ENCODE measurements at places on chromosomes 5 and 9.

- DNase-seq = no peak
Measured at GRCh38 chr5:40502736-40503135, 177.0 kb upstream of the PTGER4 start.

- no peak for DNase-seq
Measured at GRCh38 chr5:172180936-172181335, 7.1 kb downstream of the STK10 start.

DNA sequence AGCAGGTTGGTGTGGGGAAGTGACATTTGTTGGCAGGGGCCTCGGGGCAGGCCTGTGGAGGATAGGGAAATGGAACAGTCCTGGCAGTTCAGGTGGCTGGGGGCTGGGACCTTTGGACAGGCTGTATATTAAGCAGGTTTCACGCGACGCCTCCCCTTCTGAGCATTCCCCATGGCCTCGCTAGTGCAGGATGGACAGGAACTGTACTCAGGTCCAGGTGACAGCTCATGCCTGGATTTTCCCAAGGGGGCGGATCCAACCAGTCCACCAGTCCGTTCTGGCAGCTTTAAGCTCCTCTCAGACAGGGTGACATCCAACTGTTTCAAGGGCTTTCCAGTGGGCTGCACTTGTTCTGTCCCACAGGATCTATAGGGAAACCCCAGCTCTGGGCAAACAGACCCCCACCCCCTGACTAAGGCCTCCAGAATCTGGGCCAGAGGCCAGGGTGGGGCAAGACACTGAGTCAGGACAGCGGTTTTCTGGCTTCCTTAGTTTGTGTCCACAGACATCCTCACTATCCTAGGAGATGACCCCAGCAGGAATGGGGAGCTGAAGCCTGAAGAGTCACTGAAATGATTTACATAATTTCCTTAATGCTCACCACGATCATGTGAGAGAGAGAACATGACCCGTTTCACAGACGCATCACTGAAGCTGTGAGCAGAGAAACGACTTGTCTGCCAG lies 20.9 kb downstream of the CSF2 start:
- DNase-seq = no peak

DNA sequence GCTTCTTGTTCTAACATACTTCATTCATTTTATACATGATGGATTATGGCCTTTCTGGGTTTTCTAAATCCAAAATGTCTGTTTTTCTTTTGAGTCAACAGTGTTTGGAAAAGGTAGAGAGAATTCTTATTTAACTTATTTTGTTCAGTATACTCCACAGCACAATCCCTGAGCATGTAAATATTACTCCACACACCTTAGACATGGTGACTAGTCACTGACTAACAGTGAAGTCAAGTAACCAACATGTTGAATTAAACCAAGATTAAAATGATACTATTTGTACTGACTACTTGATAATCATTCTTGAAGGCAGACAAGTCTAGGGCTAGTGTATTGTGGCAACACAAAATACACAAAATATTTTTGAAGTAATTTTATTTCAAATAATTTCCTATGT lies 55.0 kb downstream of the HAPLN1 start:
- no peak for DNase-seq

- no peak for DNase-seq
Measured at GRCh38 chr9:35905912-35906679, at the start of gene HRCT1. Gene HRCT1, plus strand, starts transcription at chr9:35906202. Its CDS starts 86 bp downstream, at chr9:35906288.

- DNase-seq = no peak
Measured at GRCh38 chr5:9524941-9525340, 20.9 kb downstream of the SEMA5A start.

- DNase-seq = no peak
Measured at GRCh38 chr5:124790895-124791732, 44.7 kb upstream of the ZNF608 start.

DNA sequence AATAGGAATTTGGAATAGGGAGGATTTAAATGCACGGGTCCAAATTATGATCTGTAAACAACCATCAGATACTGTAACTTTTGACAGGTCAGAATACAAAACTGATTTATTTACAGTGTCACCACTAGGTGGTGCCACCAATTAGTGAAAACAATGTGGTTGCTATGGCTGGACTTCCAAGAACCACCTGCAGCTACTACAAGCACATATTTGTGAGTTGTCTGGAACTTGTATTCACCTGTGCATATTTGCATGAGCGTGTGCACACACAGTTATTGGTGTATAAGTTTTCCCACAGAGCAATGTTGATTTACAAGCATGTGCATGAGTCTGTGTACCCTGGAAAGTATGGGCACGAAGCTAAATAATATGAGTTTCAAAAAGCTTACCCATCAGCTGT lies 3.0 kb upstream of the HRCT1 start:
- DNase-seq = peak; percentile 6

GRCh38 chr9:110309681-110310080 lies 28.0 kb downstream of the TXNDC8 start:
- DNase-seq = no peak

DNA sequence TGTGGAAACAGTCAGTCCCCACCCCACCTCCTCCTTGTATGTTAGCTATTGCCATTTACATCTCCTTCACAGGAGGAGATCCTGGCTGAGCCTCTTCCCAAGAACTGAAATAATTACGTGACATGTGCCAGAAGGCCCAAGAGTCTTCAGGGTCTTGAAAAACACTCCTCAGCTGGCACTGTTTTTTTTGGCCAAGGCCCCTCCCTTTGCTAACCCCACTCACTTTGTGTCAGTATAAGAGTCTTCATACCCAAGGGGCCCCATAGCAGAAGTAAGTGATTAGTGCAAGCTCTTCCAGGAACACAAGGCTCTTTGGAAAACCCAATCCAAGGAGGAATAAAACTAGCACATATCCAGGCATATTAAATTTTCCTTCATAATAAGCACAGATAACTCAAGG lies 5.7 kb upstream of the LARP1 start:
- DNase-seq = no peak

DNA sequence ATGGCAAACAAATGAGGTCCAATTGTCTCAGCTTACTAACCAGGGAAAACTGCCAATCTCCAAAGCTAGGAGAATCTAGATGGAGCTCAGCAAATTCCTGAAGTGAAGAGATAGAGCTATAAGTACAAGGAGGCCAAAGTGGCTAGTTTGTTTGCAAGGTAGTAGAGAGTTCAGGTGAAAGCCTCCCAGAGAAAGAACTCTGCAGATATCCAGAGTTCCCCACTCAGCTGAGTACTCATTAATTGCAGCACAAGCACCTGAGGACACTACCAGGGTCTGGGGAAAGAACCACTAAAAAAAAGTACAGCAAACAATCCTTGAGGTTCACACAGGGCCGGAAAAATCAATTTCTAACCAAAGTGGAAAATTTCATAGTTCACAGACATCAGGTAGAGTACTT lies 250.9 kb downstream of the TMEM232 start:
- DNase-seq = no peak

- DNase-seq = peak; percentile 52
Measured at GRCh38 chr9:133340256-133340655, 4.3 kb upstream of the SURF6 start.

GRCh38 chr5:150960791-150961396 lies 56.1 kb upstream of the ZNF300 start:
- no peak for DNase-seq

DNA sequence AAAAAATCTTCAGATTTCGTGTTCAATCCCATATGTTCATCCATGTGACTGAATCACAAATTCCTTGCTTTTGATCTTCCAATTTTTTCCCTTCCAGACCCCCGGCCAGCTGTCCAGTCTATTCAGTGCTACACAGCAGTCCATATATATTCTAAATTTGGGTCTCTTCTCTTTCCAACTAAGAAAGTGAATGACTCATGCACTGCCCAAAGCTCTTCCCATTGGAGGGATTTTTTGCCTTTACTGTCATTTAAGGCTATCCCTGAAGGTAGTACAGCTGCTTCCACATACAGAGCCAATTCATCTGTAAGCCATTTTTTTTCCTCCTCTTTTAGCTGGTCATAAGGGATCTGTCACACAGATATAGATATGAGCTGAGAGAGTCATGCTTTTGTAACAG lies 478.3 kb downstream of the DMRT2 start:
- no peak for DNase-seq

DNA sequence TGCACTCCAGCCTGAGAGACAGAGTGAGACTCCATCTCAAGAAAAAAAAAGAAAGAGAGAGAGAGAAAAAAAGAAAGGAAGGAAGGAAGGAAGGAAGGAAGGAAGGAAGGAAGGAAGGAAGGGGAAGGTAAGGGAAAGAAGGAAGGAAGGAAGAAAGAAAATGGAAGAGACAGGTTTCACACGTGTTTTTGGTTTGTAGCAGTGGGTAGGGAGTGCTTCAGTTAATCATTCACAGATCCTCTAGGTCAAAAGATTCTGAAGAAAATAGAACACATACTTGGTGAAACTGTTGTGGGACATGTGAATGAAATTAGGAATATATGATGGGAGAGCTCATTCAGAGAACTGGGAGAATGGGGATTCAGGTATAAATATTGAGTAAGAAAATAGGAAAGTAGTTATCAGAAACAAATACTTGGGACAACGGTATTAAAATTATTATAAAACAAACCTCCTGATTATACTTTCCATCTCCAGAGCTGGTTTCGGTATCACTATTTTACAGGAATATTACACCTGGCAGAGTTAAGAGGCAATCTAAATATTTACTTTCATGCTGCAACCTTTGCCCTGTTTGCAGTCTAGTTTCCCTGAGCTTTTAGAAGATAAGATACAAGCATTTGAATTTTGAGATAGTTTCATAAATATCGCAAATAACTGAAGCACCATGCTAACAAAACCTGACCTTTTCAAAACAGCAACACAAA lies 37.2 kb downstream of the MARVELD2 start:
- no peak for DNase-seq

DNA sequence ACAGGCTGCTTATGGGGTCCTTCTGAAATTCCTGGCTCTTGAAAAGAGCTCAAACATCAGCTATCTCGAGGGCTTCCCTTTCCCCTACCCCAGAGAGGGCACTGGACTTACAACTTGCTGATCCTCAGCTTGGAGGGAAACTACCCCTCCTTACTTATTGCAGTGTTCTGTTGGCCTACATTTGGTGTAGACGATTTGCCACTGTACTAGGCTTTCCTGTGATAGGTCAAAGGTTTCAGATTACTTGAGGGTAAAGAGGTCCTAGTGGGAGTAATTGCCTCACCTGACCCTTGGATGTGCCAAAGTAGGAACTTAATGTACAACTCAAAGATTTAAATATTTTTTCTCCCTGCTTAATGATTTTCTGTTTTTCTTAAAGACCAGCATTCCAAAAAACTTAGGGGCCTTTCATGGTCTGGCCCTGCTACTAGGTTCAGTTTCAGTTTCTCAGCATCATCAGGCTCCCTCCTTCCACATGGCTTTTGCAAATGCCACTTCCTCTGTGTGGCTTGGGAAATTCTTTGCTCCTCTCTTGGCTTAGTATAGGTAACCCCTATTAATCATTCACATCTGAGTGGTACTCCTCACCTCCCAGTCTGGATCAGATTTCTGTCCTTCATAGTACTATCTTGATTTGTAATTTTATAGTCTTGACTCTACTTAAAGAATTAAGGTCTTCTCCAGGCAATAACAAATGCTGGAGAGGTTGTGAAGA lies 32.4 kb downstream of the CYSTM1 start:
- DNase-seq = no peak

- peak; percentile 38 for DNase-seq
Measured at GRCh38 chr5:16936150-16936988, at the start of gene MYO10. Gene MYO10, minus strand, starts transcription at chr5:16936288. Its CDS starts 480 bp downstream, at chr5:16935808.

- no peak for DNase-seq
Measured at GRCh38 chr5:168411871-168412270, 74.4 kb upstream of the RARS1 start.

GRCh38 chr9:109496218-109496617 lies 1.9 kb downstream of the PTPN3 start:
- no peak for DNase-seq

GRCh38 chr9:132237481-132237880 lies 75.6 kb downstream of the NTNG2 start:
- DNase-seq = no peak

GRCh38 chr9:38063363-38063707 lies 5.7 kb downstream of the SHB start:
- DNase-seq = no peak

DNA sequence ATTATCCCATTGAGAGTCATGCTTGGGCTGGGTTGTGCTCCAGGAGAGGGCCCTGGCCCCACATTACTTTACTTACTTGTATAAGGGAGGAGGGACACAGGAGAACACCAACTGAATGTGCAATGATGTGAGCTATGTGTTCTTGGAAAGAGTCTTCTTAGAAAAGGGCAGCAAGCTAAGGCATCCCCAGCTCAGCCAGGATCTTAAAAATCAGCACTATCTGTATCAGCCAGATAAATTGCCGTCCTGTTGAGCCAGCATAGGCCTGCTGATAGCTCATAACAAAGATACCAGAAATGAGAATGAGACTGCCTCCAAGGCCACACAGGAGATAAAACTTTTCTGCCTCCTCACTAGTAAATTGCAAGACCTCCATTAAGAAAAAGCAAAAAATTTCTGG lies 357.5 kb downstream of the CAAP1 start:
- DNase-seq = no peak

Data from GDM1 (cell line).